Stimulated activated CD8-positive, alpha-beta memory T cell treated with anti-CD3 and anti-CD28 coated beads, Interleukin-15, amount 100 ng/mL, for 4 hours (primary cell): ENCODE measurements at places on chromosomes 11 and 22.
A peak's percentile ranks its signal among the peaks of the same experiment; 100 is the strongest.

GRCh38 chr22:24148266-24149197, 32.8 kb upstream of the SUSD2 start:
- no peak for DNase-seq

GRCh38 chr11:69791276-69792180, 16.4 kb upstream of the FGF4 start:
- no peak for DNase-seq

GRCh38 chr11:128239306-128239705, 348.1 kb downstream of the ETS1 start:
- DNase-seq, result no peak

DNA sequence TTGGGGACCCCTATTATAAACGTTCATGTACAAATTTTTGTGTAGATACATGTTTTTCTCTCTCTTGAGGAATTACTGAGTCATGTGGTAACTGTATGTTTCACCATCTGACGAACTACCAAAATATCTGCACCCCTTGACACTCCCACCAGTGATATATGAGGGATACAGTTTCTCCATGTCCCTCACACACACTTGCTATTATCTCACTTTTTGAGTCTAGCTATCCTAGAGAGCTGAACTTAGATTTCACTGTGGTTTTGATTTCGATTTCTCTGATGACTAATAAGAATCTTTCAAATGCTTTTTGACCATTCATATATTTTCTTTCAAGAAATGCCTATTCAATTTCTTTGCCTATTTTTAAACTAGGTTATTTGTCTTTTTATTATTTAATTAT, 200.2 kb downstream of the PGR start:
- no peak for DNase-seq

DNA sequence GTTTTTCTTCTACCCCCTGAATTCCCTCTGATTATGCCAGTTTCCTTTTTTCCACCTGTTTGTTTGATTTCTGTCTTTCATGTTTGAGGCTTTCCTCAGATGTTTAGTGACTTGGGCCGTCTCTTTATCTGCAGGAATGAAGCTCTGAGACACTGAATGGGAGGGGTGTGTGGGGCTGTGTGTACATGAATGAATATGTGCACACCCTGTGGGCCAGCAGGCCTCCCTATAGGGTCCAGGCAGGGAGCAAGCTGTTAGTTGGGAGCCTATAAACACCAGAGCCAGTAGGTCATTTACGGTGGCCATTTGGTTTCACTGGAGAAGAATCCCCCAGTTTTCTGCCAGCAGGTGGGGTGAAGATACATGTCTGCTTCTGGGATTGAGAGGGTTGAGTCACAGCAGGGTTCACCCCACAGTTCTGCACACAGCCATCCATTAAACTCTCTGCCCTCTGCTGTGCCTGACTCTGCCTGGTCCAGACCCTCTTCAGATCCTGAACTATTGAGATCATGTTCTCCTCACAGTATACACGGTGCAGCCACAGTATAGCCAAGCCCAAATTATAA, 34.8 kb downstream of the BARX2 start:
- no peak for DNase-seq

DNA sequence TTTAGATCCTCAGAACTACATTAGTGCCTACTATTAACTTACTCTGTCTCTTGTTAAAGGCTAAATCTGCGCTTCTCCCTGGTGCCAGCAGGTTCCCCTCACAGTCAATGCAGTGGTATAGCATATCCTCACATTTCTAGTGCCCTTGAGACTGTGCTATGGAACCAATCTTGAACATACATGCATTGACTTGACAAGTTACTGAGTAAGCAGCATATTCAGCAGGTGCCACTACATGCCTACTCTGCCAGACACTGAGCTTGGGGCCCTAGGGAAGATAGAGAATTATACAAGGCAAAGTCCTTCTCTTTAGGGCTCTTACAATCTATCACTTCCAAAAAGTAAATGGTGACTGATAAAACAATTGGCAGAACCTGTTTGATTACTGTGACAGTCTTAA, 3.2 kb downstream of the FUT4 start:
- DNase-seq, result no peak

GRCh38 chr22:31212783-31213629, 908 bp downstream of the LIMK2 start:
- no peak for DNase-seq

- DNase-seq, result no peak
Measured at GRCh38 chr22:49392841-49393510, 434.7 kb downstream of the BRD1 start.

GRCh38 chr22:33335611-33336279, 277.6 kb upstream of the SYN3 start:
- DNase-seq, result no peak

GRCh38 chr11:134565343-134565891, 153.4 kb upstream of the B3GAT1 start:
- no peak for DNase-seq

DNA sequence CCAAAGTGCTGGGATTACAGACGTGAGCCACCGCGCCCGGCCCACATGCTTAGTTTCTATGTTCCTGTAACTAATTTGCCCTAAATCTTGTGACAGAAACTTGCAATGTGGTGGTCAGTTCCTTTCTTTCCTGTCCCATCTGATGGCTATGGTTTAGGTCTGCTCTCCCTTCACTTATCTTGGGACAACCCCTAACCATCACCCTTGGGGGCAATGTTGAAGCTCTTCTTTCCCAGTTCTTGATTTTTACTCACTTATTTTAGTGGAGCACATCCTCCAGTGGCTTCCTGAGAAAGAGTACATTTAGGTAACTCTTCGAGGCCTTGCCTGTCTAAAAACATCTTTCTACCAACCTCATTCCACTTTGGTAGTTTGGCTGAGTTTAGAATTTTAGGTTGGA, 7.3 kb downstream of the SREBF2 start:
- no peak for DNase-seq

- no peak for DNase-seq
Measured at GRCh38 chr11:84950569-84951270, 676.4 kb downstream of the DLG2 start.

- DNase-seq, result peak; percentile 68
Measured at GRCh38 chr11:57568330-57568766, 876 bp upstream of the UBE2L6 start.

DNA sequence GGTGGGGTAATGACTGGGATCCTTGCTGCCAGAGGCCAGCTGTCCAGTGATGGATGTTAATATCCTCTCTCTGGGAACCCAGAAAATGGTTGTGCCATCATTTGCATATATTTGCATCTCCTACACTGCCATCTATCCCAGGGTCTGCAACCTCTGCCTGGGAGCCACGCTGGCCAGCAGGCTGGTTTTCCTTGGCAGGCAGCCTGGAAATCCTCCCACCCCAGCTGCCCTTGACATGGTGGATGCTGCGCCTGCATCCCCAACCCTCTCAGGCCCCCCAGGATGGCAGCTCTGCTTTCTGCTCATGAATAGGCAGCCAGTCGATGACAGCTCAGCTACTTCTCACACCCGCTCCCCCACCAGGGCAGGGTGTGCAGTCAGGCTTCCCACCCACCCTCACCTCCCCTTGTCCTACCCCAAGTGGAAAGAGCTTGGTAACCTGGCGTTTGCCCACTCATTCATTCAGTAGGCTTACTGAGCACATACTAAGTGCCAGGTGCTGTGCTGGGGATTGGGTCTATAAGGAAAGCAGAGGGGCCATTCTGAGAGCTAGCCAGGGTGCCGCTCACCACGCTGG, 202.5 kb downstream of the TRIM29 start:
- DNase-seq, result no peak

DNA sequence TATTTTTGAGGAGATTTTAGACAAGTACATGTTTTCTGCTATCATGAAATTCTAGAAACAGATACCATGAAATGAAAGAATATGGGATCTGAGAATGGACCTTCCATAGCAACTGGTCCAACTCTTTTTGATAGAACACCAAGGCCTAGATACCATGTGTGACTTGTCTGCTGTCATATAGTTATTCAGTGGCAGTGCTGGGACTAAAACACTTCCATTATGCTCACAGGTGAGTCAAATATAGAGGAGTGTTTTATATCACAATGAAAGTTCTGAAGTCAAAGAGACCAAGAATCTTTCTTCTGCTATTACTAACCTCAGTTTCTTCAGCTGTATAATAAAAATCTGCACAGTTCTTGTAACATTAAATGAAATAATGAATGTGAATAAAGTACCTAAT, 276.9 kb downstream of the DCDC1 start:
- no peak for DNase-seq

GRCh38 chr11:113460469-113460868, 14.7 kb downstream of the DRD2 start:
- DNase-seq, result no peak

DNA sequence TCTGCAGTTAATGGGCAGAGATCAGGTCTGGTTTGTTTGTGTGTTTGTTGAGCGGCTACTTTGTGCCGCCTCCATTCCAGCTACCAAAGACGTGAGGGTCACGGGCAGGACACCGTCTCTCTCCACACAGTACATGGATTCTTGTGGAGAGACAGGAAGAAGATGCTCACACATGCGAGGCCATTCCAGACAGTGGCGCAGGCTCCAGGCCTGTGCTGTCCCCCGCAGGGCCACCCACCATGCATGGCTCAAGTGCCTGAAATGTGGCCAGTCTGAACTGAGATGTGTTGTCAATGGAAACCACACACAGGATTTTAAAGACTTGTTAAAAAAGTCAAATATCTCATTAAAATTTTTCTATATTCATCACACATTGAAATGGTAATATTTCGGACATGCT, 848.3 kb downstream of the TBC1D22A start:
- no peak for DNase-seq
